ENCODE measurements at places on chromosomes 4 and X.

- no peak for DNase-seq
Measured at GRCh38 chrX:72127332-72127731, 4.4 kb downstream of the RTL5 start.

GRCh38 chrX:46704767-46705386 lies 54.0 kb downstream of the SLC9A7 start:
- no peak for DNase-seq

GRCh38 chr4:36392024-36392423 lies 110.6 kb downstream of the DTHD1 start:
- DNase-seq: no peak

DNA sequence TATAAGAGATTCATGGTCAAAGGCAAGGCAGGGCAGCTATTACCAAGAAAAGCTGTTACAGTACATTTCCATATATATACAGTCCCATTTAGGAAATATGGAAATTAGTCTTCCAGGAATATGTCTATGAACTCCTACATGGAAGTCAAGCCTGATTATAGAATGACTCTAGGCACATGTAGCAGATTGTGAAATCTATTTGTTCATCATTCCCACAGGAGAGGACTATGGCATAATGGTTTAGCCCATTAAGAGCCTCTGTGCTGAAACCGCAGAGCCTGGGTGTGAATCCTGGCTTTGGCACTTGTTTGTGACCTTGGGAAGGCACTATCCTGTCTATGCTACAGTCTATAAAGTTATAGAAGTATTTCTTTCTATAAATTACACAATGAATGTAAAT lies 764.8 kb downstream of the RAPGEF2 start:
- no peak for DNase-seq

DNA sequence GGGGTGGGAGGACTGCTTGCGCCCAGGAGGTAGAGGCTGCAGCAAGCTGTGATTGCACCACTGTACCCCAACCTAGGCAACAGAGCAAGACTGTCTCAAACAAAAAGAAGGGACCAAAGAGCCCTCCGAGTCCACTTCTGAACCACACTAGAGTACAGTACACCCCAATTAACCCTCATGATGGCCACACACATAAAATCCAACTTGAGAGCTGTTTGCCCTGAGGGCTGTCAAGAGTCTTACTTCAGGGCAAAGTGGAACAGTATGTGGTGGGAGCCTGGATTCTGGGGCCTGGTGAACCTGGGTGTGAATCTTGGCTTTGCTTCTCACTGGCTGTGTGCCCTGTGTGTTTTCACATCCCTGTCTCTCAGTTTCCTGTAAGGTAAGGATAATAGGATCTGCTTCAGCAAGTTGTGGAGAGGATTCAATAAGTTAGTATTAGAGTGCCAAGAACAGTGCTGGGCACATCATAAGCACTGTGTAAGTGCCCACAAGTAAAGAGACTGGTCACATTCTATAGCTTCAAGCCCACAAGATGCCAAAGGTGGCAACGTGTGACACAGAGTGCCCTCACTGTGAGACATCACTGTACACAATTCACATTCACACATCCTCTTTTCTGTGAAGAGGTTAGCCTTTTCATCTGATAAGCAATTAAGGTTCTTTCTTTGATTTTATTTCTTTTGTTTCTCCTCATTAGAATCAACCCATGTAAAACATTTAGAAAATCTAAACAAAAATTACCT lies 52.1 kb downstream of the LEF1 start:
- no peak for DNase-seq

GRCh38 chr4:31349907-31350306 lies 629.7 kb downstream of the PCDH7 start:
- no peak for DNase-seq

Data from C1 segment of cervical spinal cord (tissue), 14 donors.